ENCODE measurements at places on chromosomes 3 and 15. TPM values are rescaled to one million over a fixed set of nuclear protein-coding genes. Genes with fewer than 3 reads are reported as not detected.
A peak's percentile ranks its signal among the peaks of the same experiment; 100 is the strongest.

DNA sequence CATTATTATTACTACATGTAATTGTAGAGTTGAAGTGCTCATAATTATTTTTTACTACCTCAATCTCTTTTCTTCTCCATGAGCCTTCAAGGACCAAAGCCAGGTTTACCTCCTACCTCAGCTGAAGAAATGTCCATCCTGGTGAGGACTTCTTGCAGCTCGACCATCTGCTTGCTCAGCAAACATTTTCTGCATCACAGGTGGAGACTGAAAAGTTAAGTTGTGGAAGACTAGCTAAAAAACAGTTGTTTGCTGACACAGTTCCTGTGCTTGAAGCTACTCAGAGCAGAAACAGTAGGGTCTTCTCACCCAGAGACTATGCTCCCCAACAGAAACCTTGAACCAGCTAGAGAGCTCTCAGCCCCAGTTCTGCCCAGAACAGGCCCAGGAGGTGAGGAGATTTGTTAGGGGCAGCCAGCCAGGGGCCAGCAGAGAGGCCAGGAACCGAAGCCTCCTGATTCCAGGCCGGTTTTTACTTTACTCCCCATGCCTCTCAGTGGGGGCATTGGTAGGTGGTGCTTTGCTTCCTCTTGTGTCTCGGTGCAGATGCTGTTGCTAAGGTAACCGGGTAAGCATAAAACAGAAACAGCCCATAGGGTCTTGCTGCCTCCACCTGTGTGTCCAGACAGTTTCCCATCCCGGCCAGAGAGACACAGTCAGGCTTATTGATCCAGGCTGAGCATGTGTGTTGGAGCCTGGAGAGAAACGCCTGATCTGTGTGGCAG, 54.9 kb downstream of the CCNL1 start:
- no peak for DNase-seq
- H3K4me1 ChIP-seq, result peaks cover 26% of the 10 kb centered on the region
- H3K36me3 ChIP-seq, result peaks cover 4% of the 10 kb centered on the region
- H3K27ac ChIP-seq, result no peak overlapping the region

The DUOX1 gene
- total RNA-seq, result 0.37 TPM

The CLSTN2 gene
- total RNA-seq, result not detected

The GOLGA8S gene
- 0.16 TPM for total RNA-seq

DNA sequence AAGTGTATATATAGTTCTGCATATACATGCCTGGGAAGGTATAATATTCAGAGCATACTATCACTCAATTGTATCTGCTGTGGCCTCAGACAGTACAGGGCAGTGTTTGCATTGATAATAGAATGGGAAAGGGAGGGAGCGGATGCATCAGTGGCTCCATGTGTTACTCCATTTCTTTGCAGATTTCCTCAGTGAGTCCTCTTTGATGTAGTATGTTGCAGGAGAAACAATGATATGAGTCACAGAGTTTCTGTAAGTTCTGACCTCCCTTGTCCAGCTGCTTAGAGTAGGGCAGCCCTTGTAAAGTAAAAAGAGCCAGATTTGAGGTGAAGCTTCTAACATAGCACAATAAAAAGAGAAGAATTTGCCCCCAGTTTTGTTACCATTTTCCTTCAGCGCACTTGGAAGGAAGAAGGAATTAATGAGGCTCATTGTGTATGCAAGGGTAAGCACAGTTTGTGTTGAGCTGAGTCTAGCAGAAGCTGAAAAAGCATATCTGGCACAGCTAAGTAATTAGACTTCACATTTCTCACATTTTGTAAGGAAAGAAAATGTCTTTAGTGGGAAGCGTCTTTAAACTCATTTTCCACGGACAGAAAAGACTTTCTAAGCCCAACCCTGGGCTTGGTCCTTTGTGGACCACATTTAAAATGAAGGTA, 555.8 kb upstream of the IL12A start:
- H3K4me3 ChIP-seq, result no peak overlapping the region
- H3K27me3 ChIP-seq, result no peaks in the 10 kb centered on the region
- no peaks in the 10 kb centered on the region for H3K4me1 ChIP-seq
- DNase-seq, result no peak

DNA sequence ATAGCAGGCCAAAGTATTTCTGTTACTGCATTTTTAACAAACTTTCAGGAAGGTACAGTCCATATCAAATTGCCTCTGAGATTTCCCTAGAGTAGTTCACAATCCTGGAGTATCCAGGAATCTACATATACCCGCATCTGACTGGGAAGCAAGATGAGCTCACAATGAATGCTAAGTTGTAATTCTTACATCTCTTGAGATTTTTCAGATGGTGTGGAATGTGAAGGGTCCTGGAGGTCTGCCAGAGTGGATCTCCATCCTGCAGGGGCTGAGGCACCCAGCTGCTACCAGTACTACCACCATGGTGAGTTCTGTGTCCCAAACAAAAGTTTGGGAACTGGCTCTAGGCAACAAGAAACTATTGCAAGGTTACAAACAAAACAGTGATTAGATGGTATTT, 156.7 kb upstream of the CCDC54 start:
- H3K4me3 ChIP-seq, result no peak overlapping the region
- H3K27me3 ChIP-seq, result peaks cover 16% of the 10 kb centered on the region

The GOLGA8Q gene
- 1.4 TPM for total RNA-seq

- peaks cover 44% of the 10 kb centered on the region for H3K27me3 ChIP-seq
- no peak overlapping the region for H3K27ac ChIP-seq
- H3K4me3 ChIP-seq, result no peak overlapping the region
These were observed 611 bp upstream of the LINGO1 start for GRCh38 chr15:77633134-77633912.

DNA sequence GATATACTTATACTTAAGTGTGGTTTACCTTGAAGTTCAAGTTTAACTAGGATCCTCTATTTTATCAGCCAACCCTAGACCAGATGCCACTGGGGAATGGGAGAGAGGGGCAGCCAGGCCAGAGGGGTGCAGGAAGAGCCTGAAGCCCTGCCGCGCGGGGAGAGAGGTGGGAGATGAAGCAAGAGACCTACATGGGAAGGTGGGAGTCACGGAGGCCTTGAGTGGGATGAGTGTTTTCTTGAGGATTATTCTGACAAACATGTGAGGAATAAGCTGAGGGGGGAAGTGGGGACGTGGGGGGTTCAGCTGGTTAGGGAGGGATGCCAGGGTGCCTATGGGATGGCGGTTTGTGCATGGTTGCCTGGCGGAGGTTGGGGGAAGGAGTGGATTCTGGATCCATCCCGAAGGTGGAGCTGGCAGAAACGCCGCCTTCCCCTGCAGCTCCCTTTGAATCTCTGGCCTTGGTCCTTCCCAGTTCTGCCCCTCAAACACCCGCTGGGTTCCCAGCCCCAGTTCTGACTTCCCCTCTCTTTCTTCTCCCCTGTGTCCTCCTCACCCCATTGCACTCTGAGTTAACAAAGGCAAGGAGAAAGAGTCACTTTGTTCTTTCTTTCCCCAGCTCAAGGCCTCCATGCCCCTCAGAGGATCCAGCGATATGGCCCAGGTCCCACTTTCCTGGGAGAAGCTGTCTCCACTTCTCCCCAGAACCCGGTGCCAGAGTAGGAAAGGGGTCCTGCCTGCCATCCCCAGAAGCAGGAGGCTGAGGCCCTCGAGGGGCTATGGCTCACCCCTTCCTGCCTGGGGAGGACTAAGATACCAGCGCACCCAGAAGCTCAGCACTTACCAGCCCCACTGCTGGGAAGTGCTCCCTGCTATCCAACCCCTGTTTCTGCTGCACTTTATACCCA, 274.2 kb downstream of the UACA start:
- no peak for DNase-seq
- H3K4me3 ChIP-seq, result no peak overlapping the region
- peaks cover 34% of the 10 kb centered on the region for H3K27me3 ChIP-seq
- no peak overlapping the region for H3K27ac ChIP-seq
- no peaks in the 10 kb centered on the region for H3K36me3 ChIP-seq

The CHSY1 gene
- total RNA-seq, result 50.5 TPM

- H3K36me3 ChIP-seq, result peaks cover 32% of the 10 kb centered on the region
- peaks cover 77% of the 10 kb centered on the region for H3K4me1 ChIP-seq
- peak overlapping the region; percentile 52 for H3K4me3 ChIP-seq
- no peaks in the 10 kb centered on the region for H3K27me3 ChIP-seq
- DNase-seq, result no peak
These were observed 32.7 kb downstream of the LRIG1 start for GRCh38 chr3:66467996-66468735.

- peaks cover 4% of the 10 kb centered on the region for H3K4me1 ChIP-seq
- H3K4me3 ChIP-seq, result no peak overlapping the region
- H3K27ac ChIP-seq, result no peak overlapping the region
- no peak for DNase-seq
- peaks cover 45% of the 10 kb centered on the region for H3K27me3 ChIP-seq
These were observed 172.6 kb upstream of the UMPS start for GRCh38 chr3:124557433-124558232.

The FBXW12 gene
- total RNA-seq, result 0.14 TPM

GRCh38 chr15:50312636-50313035, 42.4 kb downstream of the GABPB1 start:
- peak overlapping the region; percentile 49 for H3K27ac ChIP-seq
- H3K4me3 ChIP-seq, result no peak overlapping the region
- H3K4me1 ChIP-seq, result peaks cover 23% of the 10 kb centered on the region
- no peak for DNase-seq
- H3K36me3 ChIP-seq, result peaks cover 42% of the 10 kb centered on the region
- H3K27me3 ChIP-seq, result no peaks in the 10 kb centered on the region

The ASB14 gene
- total RNA-seq, result not detected

GRCh38 chr3:31981206-31982181, at the start of the genes OSBPL10 and ZNF860:
Gene OSBPL10 (minus strand): TSS chr3:31981262. CDS start chr3:31981179, 83 bp downstream.
Gene ZNF860 (plus strand): TSS chr3:31981750. CDS start chr3:31989080, 7,330 bp downstream.
- no peak for DNase-seq
- H3K4me3 ChIP-seq, result peak within 1 kb of the TSS; percentile 86
- H3K27me3 ChIP-seq, result peaks cover 36% of the 10 kb centered on the region
- peaks cover 21% of the 10 kb centered on the region for H3K4me1 ChIP-seq
- H3K27ac ChIP-seq, result peak within 1 kb of the TSS; percentile 65
- peaks cover 24% of the 10 kb centered on the region for H3K36me3 ChIP-seq

The HESX1 gene
- total RNA-seq, result 0.43 TPM

GRCh38 chr3:123151251-123151705, 50.5 kb upstream of the SEC22A start:
- DNase-seq, result no peak
- H3K36me3 ChIP-seq, result peaks cover 48% of the 10 kb centered on the region
- H3K27ac ChIP-seq, result peak overlapping the region; percentile 46
- H3K4me3 ChIP-seq, result no peak overlapping the region

GRCh38 chr3:48356419-48356818, 15.6 kb upstream of the FBXW12 start:
- no peaks in the 10 kb centered on the region for H3K4me1 ChIP-seq
- no peak overlapping the region for H3K4me3 ChIP-seq
- H3K36me3 ChIP-seq, result no peaks in the 10 kb centered on the region

The MESP2 gene
- 0.41 TPM for total RNA-seq

The SLC12A1 gene
- not detected for total RNA-seq

DNA sequence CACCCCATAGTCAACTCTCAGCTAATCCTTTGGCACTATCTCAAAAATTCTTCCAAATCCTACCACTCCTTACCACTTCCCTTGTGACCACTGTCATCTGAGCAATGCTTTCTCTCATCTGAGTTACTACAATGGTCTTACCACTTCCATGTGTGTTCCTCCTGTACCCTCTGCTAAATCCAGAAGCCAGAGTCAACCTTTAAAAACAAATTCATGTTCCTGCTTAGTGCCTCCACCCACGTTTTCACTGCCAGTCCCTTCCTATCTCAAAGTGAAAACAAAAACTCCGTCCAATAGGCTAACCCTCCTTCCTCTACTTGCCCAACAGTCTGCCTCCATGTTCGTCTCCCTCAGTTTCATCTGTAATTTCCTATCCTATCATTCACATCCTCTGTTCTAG, 109.0 kb downstream of the ADAMTS9 start:
- no peaks in the 10 kb centered on the region for H3K4me1 ChIP-seq
- no peak overlapping the region for H3K4me3 ChIP-seq

GRCh38 chr3:39133822-39134221, 19.6 kb downstream of the CSRNP1 start:
- H3K27ac ChIP-seq, result no peak overlapping the region
- H3K36me3 ChIP-seq, result peaks cover 14% of the 10 kb centered on the region

The TSEN2 gene
- total RNA-seq, result 23.6 TPM

DNA sequence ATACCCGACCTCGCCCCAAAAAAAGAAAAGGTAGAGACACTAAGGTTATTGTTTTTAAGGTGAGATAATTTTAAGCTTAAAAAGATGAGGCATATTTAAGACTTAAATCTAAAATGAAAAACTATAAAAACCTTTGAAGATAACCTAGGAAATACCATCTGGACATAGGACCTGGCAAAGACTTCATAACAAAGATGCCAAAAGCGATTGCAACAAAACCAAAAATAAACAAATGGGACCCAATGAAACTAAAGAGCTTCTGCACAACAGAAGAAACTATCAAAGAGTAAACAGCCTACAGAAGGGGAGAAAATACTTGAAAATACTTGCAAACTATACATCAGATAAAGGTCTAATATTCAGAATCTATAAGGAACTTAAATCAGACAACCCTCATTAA, 80.9 kb downstream of the TMCC1 start:
- H3K27me3 ChIP-seq, result no peaks in the 10 kb centered on the region
- H3K4me3 ChIP-seq, result no peak overlapping the region
- no peaks in the 10 kb centered on the region for H3K4me1 ChIP-seq
- DNase-seq, result no peak
- H3K27ac ChIP-seq, result no peak overlapping the region
- H3K36me3 ChIP-seq, result no peaks in the 10 kb centered on the region

The PHLDB2 gene
- 0.94 TPM for total RNA-seq

DNA sequence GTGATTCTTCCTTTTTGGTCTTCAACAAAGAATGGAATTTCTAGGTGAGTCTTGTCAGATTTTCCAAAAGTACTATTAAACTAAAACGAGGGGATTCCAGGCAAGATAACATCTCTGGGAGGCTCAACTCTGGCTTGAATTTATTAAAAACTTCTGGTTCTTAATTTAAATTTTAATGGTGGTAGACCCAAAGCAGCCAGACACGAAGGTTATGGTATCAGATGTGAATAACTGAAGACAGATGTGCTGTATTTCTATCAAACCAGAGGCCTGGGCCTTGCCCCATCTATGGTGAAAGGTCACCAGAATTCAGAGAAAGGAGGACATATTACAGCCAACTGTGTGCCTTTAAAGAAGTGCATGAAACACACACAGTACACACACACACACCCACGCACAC, 283.2 kb upstream of the ICE2 start:
- peaks cover 2% of the 10 kb centered on the region for H3K36me3 ChIP-seq
- peaks cover 32% of the 10 kb centered on the region for H3K27me3 ChIP-seq
- no peak overlapping the region for H3K4me3 ChIP-seq
- no peak overlapping the region for H3K27ac ChIP-seq
- H3K4me1 ChIP-seq, result peaks cover 18% of the 10 kb centered on the region

Data from activated T-helper 2 cell treated with anti-CD3 and anti-CD28 coated beads, Interferon-gamma antibody, Interleukin-2, Interleukin-4, amounts not matched to agents 10 μg/mL and 5 μg/mL and 100 μg/mL, durations not matched to agents 14 hours and 24 hours and 36 hours (primary cell).